ENCODE measurements at places on chromosomes 6 and 20. TPM values are rescaled to one million over a fixed set of nuclear protein-coding genes. Genes with fewer than 3 reads are reported as not detected.

DNA sequence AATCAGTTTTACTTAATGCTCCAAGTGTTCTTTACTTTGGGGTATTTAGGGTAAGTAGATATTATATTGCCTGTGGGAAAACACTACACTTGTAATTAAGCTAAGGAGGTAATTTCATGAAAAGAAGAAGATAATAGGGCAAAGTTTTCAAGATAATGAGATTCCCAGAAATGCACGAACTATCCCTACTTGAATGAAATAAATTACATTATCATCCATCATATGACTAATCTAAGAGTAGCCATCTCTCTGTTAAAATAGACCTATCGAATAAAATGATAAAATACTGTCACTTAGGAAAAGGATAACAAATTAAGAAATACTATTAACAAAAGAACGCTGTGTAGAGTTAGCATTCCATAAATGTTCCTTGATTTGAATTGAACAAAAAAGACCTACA lies 135.1 kb upstream of the HDAC2 start:
- no peak for DNase-seq

GRCh38 chr6:138291849-138292181 lies 73.5 kb upstream of the PBOV1 start:
- no peak for DNase-seq

CDH26 gene
- total RNA-seq, result 0.52 TPM

LRRN4 gene
- 0.19 TPM for total RNA-seq

MAP1LC3A gene
- total RNA-seq, result 36.1 TPM

- DNase-seq, result no peak
Observed at GRCh38 chr6:159037756-159038290, 7.0 kb downstream of the TAGAP start.

- DNase-seq, result no peak
Observed at GRCh38 chr20:46691196-46691595, 2.0 kb upstream of the TP53RK start.

DNA sequence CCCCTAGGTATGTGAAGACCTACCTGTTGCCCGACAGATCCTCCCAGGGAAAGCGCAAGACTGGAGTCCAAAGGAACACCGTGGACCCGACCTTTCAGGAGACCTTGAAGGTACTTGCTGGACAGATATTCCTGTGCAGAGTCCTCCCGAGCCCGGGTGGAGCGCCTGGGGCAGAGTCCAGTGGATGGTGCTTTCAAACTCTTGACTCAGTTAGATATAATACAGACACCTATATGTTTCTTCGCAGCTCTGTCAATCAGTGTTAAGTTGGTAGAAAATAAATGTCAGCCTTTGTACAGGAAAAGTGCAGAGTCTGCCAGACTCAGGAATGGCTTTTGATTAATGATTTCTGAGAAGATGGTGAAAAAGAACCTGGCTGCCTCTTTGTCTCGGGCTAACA lies 67.2 kb downstream of the EZR start:
- no peak for DNase-seq

- no peak for DNase-seq
Observed at GRCh38 chr6:160348223-160349019, at the start of gene SLC22A3. SLC22A3 (plus strand) TSS chr6:160348378; CDS start chr6:160348420, 42 bp downstream.

DNA sequence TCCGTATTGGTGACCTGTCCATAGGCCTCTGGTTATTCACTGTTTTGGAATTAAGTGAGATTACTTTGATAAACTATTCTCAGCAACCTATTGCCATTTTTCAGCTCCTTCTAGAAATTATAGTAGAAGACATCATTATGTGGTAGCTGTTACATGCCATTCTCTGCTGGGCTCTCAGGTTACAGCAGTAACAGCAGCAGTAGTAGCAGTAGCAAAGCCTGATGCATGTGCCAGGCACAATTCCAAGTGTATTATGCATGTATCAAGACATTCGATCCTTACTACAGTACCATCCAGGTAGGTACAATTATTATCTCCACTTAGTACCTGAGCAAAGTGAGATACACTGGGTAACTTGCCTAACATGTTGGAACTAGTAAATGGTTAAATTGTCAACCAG lies 74.3 kb downstream of the RPS12 start:
- no peak for DNase-seq

TEAD3 gene
- 69.8 TPM for total RNA-seq

GRCh38 chr20:4220352-4220751 lies 205.0 kb upstream of the RNF24 start:
- DNase-seq, result peak; percentile 5

DNA sequence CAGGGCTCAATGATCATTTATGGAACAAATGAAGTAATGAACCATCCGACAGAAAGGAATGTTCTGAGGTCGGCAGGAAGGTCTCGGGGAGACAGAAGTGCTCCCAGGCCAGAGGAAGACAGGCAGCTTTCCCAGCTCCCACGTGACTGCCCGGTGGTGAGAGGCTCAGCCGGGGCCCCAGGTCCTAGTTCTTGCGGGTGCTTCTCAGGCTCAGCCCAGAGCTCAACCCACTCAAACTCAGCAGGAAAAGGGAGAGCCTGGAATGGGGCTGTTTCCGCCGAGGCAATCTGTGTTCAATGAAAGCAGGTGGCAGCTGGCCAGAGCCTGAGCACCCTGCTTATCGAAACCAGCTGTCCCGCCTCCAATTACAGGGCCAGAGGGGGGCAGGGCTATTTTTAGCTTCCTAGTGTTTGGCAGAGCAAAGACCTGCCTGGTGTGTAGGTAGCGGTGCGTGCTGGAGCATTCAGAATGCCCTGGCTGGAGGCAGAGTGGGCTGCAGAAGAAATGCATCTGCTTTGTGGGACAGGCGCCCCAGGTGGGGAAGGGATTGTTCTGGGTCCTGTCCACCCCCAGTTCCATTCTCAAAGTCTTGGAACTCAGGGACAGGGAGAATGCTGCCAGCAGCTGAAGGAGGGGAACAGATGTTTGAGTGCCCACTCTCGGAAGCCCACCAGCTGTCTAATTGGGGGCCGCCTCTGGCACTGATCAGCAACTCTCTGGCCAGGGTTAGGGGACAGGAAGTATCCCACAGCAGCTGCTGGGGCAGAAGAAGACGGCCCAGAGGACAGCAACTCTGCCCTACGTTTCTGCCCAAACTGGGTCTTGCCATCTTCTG lies 145.1 kb downstream of the PREX1 start:
- DNase-seq, result no peak

- no peak for DNase-seq
Observed at GRCh38 chr6:105587349-105588122, 184.7 kb upstream of the PREP start.

All from posterior vena cava (tissue), 2 donors.